ENCODE measurements at places on chromosomes 1 and 21. TPM values are rescaled to one million over a fixed set of nuclear protein-coding genes. Genes with fewer than 3 reads are reported as not detected.

- no peak overlapping the region for H3K27ac ChIP-seq
- H3K36me3 ChIP-seq = no peaks in the 10 kb centered on the region
- H3K27me3 ChIP-seq = peaks cover 6% of the 10 kb centered on the region
- no peak overlapping the region for H3K4me3 ChIP-seq
- H3K4me1 ChIP-seq = peaks cover 17% of the 10 kb centered on the region
Observed at GRCh38 chr1:43272161-43272560, 2.4 kb downstream of the TMEM125 start.

Gene TAL1
- total RNA-seq = 0.91 TPM

Gene ARHGAP30
- total RNA-seq = 12.3 TPM

Gene TBX15
- total RNA-seq = 3.3 TPM

DNA sequence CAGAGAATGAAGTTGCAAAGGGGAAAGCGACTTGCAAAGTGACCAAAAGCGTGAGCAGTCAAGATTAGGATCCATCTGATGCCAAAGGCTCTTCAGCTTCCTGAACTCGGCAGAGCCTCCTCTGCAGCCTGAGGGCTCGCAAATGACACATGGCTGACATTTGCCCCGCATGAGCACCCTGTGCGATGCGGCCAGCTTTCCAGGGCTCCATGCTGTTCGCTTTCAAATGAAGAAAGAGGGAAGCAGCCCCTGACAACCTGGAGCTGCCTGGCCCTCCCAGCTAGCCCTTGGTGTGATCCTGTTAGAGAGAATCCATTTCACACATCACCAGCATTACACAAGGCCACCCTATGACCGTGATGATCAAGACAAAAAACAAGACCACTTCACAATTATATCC is 20.2 kb upstream of the FAM131C start:
- peaks cover 37% of the 10 kb centered on the region for H3K4me1 ChIP-seq
- no peak overlapping the region for H3K27ac ChIP-seq
- H3K4me3 ChIP-seq = no peak overlapping the region
- H3K27me3 ChIP-seq = no peaks in the 10 kb centered on the region
- H3K36me3 ChIP-seq = no peaks in the 10 kb centered on the region

GRCh38 chr1:74452035-74452434 is 60.4 kb downstream of the LRRC53 start:
- DNase-seq = no peak
- no peaks in the 10 kb centered on the region for H3K27me3 ChIP-seq
- H3K27ac ChIP-seq = no peak overlapping the region
- H3K4me1 ChIP-seq = no peaks in the 10 kb centered on the region
- no peak overlapping the region for H3K4me3 ChIP-seq
- no peaks in the 10 kb centered on the region for H3K36me3 ChIP-seq

Gene PLA2G2A
- 15.1 TPM for total RNA-seq

DNA sequence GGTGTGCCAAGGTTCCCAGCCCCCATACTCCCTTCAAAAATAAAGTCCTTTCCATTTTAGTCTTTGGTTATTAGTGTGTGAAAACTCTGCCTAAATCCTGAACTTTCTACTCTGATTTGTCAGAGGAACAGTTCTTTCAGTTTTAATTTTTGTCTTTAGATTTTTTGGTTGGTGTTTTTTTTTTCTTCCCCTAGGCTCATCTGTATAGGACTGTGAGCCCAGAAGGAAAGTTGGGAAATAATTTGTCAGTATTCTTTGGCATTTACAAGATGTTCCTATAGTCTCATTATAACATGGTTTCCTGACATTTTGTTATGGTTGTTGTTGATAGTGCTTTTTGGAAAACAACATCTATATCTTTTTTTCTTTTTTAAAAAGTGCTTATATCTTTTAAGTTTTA is 38.0 kb downstream of the LAMC1 start:
- DNase-seq = no peak
- no peak overlapping the region for H3K4me3 ChIP-seq
- peak overlapping the region; percentile 74 for H3K27ac ChIP-seq
- no peaks in the 10 kb centered on the region for H3K27me3 ChIP-seq
- no peaks in the 10 kb centered on the region for H3K36me3 ChIP-seq

Gene CHAF1B
- total RNA-seq = 2.3 TPM

- H3K27ac ChIP-seq = no peak overlapping the region
- DNase-seq = no peak
Observed at GRCh38 chr21:28431022-28431421, 561.7 kb downstream of the LTN1 start.

DNA sequence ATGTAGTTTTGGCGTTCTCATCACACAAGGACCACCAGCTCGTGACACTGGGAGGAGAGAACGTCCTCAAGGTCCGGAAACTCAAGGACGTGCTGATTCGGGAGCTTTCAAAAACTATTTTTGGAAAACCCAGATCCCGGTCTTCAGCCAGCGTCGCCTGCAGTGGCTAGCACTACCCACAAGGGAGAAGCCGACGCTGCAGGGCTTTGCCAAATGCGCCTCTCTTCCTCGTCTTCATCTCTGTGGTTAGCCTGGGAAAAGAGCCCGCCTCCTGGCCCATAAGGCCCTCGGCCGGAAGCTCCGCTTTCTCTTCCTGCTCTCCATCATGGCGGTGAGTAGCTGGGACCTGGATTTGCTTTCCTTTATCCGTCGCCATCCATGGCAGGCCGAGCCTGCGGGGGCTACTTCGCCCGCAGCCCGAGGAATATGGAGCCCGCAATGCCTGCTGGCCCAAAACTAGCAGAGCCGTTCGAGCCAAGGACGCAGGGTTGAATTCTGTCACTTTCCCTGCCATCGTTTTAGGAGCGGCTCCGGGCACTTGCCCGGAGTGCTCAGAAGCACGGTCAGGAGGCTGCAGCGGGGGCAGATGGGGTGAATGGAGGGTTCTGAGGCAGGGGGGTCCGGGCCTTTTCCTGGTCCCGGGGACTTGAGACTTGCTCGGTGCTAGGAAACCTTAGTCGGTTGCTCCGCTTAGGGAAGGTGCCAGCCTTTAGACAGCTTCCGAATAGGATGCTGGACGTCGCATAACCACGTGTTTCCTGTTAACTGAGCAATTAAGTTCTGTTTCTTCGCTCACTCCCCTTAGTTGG is at the start of gene RPL11:
TSS of gene RPL11 (plus strand) at position 308 of the 809 bp plus-strand sequence. CDS start at position 326, 18 bp downstream.
- H3K27me3 ChIP-seq = no peaks in the 10 kb centered on the region
- H3K4me1 ChIP-seq = peaks cover 43% of the 10 kb centered on the region
- peak within 1 kb of the TSS; percentile 88 for H3K27ac ChIP-seq
- peak; percentile 94 for DNase-seq
- H3K36me3 ChIP-seq = peaks cover 35% of the 10 kb centered on the region

GRCh38 chr1:248802454-248802853 is 23.3 kb downstream of the SH3BP5L start:
- no peak overlapping the region for H3K27ac ChIP-seq
- no peaks in the 10 kb centered on the region for H3K27me3 ChIP-seq
- H3K4me1 ChIP-seq = peaks cover 5% of the 10 kb centered on the region

DNA sequence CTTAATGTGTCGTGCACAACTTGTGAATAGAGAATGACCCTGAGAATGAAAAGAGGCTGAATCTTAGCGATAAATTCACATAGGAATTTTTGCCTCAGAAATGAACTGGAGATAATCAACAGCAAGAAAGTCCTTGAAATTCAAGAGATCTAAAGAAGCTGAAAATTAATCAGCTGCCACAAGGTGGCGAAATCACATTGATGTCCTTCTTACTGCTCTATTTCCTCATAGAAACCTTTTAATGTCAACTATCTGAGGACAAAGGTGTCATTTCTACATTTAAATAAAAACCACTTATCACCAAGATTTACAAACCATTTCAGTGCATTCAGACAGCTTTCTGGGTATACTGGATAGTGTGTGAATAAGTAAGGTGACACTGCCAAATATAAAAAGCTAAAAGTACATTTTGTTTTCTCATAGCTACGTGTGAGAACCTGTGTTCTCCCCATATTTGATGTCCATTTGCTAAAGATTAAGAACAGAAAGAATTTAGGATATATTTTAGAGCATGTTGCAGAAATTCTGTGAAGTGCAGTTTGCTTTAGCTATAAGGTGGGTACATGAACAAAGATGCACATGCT is 485.3 kb upstream of the PTBP2 start:
- H3K27me3 ChIP-seq = no peaks in the 10 kb centered on the region
- no peak overlapping the region for H3K27ac ChIP-seq
- DNase-seq = no peak
- no peak overlapping the region for H3K4me3 ChIP-seq
- H3K4me1 ChIP-seq = peaks cover 7% of the 10 kb centered on the region
- H3K36me3 ChIP-seq = no peaks in the 10 kb centered on the region

DNA sequence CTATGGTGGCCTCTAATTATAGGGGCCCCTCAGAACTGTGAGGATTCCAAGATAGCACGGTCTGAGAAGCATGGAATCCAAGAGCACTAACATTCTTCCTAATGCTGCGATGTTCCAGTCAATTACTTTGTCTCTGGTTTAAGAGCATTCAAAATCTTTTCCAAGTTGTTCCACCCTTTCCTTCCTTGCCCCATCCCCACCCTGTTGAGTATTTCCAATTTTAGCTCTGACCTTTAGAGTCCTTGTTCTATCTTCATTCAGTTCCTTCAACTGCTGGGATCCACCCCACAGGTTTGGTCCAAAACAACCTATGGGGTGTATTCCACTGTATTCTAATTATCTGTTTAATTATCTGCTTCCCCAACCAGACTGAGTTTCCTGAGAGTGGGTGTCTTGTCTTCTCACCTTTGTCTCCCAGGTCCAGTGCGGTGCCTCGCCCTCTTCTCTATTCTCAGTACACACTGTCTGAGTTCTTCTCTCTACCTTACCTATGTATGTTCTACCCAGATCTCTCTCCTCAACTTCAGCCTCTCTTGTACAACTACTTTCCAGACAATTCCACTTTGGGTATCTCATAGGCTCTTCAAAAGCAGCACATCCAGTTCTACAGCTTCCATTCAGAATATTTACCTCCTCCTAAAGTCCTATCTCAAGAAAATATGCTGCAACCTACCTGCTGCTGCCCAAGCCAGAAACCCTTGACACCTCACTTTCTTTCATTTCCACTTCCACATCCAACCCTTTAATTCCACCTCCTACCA is 25.0 kb upstream of the BCL9 start:
- H3K4me3 ChIP-seq = no peak overlapping the region
- peaks cover 21% of the 10 kb centered on the region for H3K4me1 ChIP-seq
- no peak overlapping the region for H3K27ac ChIP-seq

- H3K4me1 ChIP-seq = peaks cover 37% of the 10 kb centered on the region
- H3K27me3 ChIP-seq = no peaks in the 10 kb centered on the region
- DNase-seq = no peak
- H3K36me3 ChIP-seq = no peaks in the 10 kb centered on the region
- no peak overlapping the region for H3K27ac ChIP-seq
Observed at GRCh38 chr1:39094685-39095084, 68.5 kb downstream of the NDUFS5 start.

- no peak overlapping the region for H3K4me3 ChIP-seq
- no peak for DNase-seq
- H3K27ac ChIP-seq = no peak overlapping the region
- no peaks in the 10 kb centered on the region for H3K27me3 ChIP-seq
Observed at GRCh38 chr1:162349635-162350330, 26.9 kb downstream of the SPATA46 start.

Gene MCM3AP
- total RNA-seq = 79.8 TPM

Gene CLEC20A
- total RNA-seq = not detected

GRCh38 chr1:154729577-154729976 is 121.6 kb upstream of the ADAR start:
- H3K27ac ChIP-seq = no peak overlapping the region
- H3K36me3 ChIP-seq = no peaks in the 10 kb centered on the region
- H3K4me1 ChIP-seq = peaks cover 18% of the 10 kb centered on the region
- H3K4me3 ChIP-seq = no peak overlapping the region

Gene AXDND1
- total RNA-seq = 1.3 TPM

- no peaks in the 10 kb centered on the region for H3K27me3 ChIP-seq
- H3K4me1 ChIP-seq = no peaks in the 10 kb centered on the region
- H3K4me3 ChIP-seq = no peak overlapping the region
- H3K36me3 ChIP-seq = no peaks in the 10 kb centered on the region
Observed at GRCh38 chr1:192709544-192709943, 73.6 kb downstream of the RGS13 start.

- H3K4me1 ChIP-seq = peaks cover 44% of the 10 kb centered on the region
- no peak overlapping the region for H3K27ac ChIP-seq
- H3K4me3 ChIP-seq = no peak overlapping the region
- DNase-seq = no peak
Observed at GRCh38 chr21:41610042-41610839, 102.3 kb upstream of the TMPRSS2 start.

- H3K4me1 ChIP-seq = peaks cover 4% of the 10 kb centered on the region
- no peak for DNase-seq
- H3K36me3 ChIP-seq = no peaks in the 10 kb centered on the region
- no peak overlapping the region for H3K4me3 ChIP-seq
Observed at GRCh38 chr21:37899146-37899545, 17.1 kb downstream of the KCNJ6 start.

GRCh38 chr1:43359696-43360095 is 915 bp downstream of the CDC20 start:
- no peak overlapping the region for H3K27ac ChIP-seq
- H3K36me3 ChIP-seq = peaks cover 44% of the 10 kb centered on the region
- no peaks in the 10 kb centered on the region for H3K27me3 ChIP-seq
- H3K4me1 ChIP-seq = peaks cover 14% of the 10 kb centered on the region
- DNase-seq = no peak
- peak overlapping the region; percentile 51 for H3K4me3 ChIP-seq

All from suprapubic skin (tissue), 4 donors.